Purkinje cell (primary cell): ENCODE measurements at places on chromosomes 3 and 15. TPM values are rescaled to one million over a fixed set of nuclear protein-coding genes. Genes with fewer than 3 reads are reported as not detected.

Gene SNX22
- polyA plus RNA-seq, result 1.1 and 1.7 TPM in 2 replicates

Gene PLCB2
- 3.5 TPM in 1 of 2 replicates, not detected in the other for polyA plus RNA-seq

Gene MUC20
- 2.7 and 3.4 TPM in 2 replicates for polyA plus RNA-seq

Gene SCAMP5
- polyA plus RNA-seq, result 36.5 and 48.3 TPM in 2 replicates

Gene SLC9A9
- polyA plus RNA-seq, result 54.9 and 63.4 TPM in 2 replicates
